Left renal cortex interstitium (tissue), 4 donors: ENCODE measurements at places on chromosomes 5 and 9.
A peak's percentile ranks its signal among the peaks of the same experiment; 100 is the strongest.

- no peak for DNase-seq
Observed at GRCh38 chr9:121663591-121663990, 12.2 kb downstream of the DAB2IP start.

GRCh38 chr5:78003919-78004318, 227.8 kb upstream of the TBCA start:
- DNase-seq, result no peak

- DNase-seq, result peak; percentile 15
Observed at GRCh38 chr5:86968301-86968753, 299.4 kb upstream of the RASA1 start.

- no peak for DNase-seq
Observed at GRCh38 chr5:163727028-163727427, 221.6 kb downstream of the MAT2B start.

GRCh38 chr5:1004461-1005248, 3.9 kb upstream of the NKD2 start:
- no peak for DNase-seq

DNA sequence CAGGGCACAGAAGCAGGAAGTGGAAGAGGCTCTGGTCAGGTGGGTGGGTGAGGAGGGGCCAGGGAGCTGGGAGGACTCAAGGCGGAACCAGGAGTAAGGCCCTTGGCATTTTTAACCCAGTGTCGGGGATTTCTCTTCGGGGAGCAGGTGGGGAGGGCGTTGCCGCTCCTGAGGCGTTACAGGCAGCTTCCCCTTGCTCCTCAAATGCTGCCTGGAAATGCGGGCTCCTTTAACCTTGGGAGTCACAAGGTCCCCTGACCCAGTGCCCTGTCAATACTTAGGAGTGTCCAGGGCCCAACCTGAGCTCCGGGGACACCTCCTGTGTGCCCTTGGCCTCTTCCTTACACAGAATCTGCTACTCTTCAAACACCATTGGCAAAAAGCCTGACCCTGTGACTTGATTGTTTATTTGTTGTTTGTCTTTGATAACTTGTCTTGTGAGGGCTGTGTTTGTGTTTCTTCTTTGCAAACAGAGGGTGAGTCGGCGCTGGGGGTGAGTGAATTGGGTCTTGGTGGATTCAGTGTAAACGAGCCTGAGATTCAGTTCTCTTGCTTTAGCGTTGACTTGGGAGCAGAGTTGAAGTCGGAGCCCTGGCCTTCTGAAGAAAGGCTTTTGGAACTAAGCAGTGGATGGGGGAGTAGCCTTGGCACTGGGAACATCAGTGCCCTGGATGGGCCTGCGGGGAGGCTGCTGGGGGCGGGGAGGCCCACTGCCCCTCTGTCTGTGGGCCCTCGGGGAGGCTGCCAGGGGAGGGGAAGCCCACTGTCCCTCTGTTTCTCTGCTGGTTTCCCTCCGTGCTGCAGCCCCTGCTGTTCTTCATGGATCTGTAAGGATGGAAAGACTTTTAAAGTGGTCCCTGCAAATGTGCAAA, 300.7 kb upstream of the IRX4 start:
- DNase-seq, result no peak

DNA sequence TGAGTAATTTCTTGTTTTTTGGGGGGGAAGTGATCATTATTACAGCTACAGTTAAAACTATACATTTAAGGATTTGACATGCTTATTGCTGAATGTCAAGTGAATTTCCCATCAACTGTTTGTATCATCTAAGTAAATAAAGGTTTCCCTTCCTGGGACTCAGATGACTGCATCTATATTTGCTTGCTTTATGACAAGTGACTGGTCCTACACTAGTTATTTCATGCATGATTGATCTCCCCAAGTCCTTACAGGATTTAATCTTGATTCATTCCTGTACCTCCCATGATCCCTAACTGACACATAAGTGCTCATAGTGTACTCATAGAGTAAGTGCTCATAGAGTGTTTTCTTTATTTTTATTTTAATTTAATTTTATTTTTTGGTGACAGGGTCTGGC, 2.8 kb downstream of the TXNDC8 start:
- DNase-seq, result no peak

DNA sequence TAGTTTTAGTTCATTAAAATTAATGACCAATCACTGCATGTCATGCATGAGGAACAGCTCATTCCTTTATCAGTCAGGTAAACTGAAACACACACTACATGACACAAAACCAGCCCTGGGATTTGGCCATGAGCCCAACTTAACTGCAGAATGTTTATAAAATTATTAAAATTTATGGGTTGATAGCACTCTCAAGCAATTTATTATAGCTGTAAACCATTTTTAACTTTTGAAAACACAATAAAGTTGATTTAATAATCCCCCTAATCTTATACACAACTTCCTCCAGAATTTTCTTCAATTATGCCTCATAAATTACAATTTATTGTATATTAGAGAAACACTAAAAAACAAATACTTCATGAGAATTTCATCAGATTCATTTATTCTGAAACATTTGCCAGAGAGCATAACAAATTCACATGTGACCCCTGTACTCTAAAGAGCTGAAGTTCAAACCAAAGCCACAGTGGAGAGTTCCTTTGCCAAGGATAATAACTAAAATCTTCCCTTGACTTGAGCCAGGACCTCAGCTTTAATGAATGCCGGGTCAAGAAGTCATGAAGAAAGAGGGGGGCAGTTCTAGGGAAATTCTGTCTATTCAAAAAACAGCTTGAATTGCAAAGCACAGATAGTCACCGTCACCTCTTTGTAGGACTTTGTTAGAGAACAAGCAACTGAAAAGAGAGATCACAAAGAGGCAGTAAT, 763.7 kb upstream of the GRAMD2B start:
- DNase-seq, result peak; percentile 69

GRCh38 chr5:107580889-107581820, 89.6 kb downstream of the EFNA5 start:
- DNase-seq, result no peak
